Brain microvascular endothelial cell (primary cell): ENCODE measurements at places on chromosomes 7 and 10.
A peak's percentile ranks its signal among the peaks of the same experiment; 100 is the strongest.

- DNase-seq: no peak
Measured at GRCh38 chr7:92251181-92251580, 5.4 kb downstream of the ANKIB1 start.

- peak; percentile 21 for DNase-seq
Measured at GRCh38 chr7:87920578-87920977, 13.5 kb upstream of the ADAM22 start.

GRCh38 chr10:72244573-72245038 lies 28.5 kb upstream of the ASCC1 start:
- no peak for DNase-seq

DNA sequence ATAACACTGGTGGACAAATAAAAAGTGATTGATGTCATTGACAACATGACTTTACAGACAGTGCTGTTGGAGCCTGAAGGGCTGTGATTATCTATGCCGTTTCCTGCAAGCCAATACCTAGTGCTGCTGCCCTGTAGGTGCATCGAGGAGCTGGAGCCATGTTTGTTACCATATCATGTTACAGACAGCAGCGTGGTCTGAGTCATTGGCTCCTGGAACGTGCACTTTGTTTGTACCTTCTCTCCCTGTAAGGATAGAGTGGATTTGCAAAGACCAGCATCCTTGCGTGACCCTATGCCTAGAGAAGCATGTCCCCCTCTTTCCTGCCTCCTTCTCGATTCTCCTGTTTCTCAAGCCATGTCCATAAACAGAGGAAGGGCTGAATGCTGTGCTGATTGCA lies 597.2 kb downstream of the TYW1 start:
- DNase-seq: no peak

DNA sequence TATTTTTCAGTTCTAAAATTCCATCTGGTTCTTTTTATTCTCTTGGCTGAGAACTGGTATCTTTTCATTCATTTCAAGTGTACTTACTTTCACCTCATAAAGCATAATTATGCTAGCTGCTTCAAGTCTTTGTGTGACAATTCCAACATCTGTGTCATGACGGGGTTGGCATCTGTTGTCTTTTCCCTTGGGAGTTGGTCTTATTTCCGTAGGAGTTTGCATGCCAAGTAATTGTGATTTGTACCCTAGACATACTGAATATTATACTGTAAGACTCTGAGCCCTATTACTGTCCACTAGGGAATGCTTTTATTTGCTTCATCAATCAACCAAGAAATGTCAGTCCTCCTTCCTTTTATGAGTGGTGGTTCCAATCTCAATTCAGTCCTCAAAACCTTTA lies 24.6 kb upstream of the HUS1 start:
- no peak for DNase-seq

DNA sequence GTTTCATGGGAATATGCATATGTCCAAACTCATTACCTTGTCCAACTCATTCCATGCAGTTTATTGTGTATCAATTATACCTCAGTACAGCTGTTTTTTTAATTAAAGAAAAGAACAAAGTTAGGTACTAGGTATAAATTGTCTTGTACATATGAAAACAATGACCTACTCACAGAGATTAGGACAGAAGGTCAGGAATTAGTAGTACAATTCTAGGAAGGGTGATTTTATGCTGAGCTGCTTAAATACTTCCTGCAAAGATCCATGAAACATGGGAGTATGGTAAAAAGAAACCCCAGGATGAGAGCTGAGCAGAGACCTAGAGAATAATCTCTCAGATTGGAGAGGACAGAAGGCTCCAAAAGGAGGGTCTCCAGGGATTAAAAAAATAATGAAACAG lies 13.8 kb upstream of the KDM7A start:
- no peak for DNase-seq

DNA sequence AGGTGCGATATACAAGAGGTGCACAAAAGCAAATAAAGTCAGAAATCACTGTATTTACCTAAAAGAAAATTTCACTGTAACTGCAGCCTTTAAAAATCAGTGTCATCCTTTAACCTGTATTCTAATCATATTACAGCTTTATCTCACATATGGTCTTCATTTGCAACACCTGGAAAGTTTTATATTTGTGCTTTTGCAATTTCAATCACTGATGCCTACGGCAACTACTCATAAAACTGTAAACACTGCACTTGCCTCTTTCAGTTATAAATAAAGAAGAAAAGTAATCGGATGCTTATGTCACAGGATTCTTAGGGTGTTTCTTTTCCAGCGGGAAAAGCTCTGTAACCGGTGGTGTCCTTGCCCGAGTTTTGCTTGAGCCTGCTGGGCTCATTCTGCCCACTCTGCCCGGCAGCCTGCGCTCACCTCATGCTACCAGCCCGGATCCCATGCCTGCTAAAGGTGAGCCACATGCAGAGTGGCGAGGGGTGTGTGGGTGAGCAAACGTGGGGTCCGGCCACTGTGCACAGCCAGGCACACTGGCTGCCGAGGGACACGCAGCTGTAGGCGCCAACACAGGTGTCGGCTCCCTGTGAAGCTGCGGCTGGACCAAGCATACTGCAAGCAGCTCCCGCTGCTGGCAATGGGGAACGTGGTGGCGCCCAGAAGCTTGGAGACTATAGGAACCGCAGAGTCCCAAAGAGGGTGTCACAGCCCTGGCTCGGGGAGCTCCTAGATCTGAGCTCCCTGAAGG lies 56.3 kb upstream of the ABCB5 start:
- no peak for DNase-seq

DNA sequence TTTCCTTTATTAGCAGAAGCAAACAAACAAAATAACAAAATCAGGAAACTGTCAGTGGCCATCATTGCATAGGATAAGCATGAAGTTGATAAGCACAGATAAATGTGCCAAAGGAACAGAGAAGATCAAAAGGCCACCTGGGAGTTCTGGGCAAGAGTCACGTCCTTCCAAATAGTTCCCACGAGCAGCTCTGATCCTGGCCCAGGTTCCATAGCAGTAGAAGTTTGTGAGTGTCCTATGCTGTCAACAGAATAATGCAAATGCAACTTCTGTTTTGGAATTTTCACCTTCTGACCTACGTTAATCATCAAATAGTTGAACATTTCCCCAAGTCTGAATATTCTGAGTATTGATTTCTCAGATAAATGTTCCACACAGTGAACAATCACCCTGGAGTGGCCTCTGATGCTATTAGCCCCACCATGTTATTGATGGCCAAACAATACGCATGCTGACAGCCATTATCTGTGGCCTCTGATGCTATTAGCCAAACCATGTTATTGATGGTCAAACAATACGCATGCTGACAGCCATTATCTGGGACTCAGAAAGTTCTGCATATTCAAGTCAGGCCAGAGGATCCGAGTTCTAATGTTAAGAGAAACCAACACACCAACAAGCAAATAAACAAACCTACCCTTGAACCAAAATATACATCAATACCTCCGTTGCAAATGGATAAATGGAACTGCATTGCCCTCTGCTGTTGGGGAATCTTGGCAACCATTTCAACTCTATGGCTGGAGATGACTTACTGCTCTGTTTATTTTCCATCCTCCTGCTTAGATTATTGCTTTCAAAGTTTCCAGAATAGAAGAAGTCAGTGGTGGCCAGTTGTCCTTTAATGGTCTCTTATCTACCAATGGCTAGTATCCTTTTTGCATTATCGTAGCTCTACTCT lies 63.3 kb downstream of the MRC1 start:
- DNase-seq: peak; percentile 6

DNA sequence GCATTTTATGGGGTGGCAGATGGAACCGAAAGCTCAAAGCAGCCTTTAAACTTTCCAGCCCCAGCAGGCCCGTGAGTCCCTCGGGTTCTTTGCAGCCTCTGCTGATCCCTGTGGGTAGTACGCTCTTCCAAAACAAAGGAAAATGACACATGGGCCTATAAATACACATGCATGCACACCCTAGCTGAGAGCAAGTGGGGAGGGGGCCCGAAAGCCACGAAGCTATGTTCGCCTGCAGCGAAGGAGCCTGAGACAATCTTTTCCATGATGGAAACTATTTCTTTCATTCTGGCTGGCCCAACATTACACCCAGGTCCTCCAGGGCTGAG lies 32.2 kb downstream of the CALML5 start:
- no peak for DNase-seq

DNA sequence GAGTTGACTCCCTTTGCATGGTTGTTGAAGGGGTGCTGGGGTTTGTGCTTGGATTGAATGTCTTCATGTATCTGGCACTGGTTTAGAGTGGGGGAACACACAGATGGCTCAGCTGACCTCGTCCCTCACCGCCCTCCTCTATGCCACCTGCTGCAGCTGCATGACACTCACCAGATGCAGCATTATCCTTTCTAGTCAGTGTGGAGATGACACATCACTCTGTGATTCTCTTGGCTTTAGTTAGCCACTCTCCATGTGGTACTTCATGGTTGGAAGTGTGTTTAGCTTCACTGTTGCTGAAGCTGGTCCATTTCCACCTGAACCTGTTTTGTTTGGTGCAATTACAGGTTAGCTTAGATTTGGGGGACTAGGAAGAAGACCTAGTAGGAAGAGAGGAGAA lies 56.3 kb upstream of the BMPER start:
- no peak for DNase-seq

- DNase-seq: peak; percentile 94
Measured at GRCh38 chr7:138226001-138226476, 149.8 kb downstream of the AKR1D1 start.

DNA sequence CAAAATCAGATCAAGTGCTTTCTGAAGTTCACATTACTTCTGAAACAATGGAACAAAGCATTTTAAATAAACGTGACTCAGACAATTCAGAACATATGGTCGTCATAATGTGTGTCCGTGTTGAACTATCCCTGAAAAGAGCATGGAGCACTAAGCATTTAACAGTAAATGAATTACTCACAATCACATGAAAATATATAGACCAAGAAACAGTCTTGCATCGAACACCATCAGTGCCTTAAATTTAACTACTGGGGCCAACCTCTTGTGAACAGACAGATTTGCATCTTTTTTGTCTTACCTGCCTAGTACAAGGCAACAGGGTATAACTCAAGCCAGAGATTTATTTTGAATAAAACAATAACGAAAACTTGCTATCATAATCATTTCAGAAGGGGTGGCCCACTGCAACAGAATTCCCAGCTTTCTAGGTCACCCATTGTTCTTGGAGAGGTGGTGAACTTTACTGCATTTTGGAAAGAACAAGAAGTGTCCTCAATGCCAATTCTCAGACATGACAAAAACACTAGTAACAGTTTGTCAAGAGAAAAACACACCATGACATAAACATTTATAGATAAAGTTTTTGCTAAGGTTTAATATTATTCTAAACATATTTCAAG lies 293.5 kb downstream of the SFMBT2 start:
- DNase-seq: no peak

GRCh38 chr10:62147425-62147824 lies 121.2 kb downstream of the RTKN2 start:
- no peak for DNase-seq

GRCh38 chr10:75922435-75922834 lies 491.0 kb downstream of the LRMDA start:
- no peak for DNase-seq

DNA sequence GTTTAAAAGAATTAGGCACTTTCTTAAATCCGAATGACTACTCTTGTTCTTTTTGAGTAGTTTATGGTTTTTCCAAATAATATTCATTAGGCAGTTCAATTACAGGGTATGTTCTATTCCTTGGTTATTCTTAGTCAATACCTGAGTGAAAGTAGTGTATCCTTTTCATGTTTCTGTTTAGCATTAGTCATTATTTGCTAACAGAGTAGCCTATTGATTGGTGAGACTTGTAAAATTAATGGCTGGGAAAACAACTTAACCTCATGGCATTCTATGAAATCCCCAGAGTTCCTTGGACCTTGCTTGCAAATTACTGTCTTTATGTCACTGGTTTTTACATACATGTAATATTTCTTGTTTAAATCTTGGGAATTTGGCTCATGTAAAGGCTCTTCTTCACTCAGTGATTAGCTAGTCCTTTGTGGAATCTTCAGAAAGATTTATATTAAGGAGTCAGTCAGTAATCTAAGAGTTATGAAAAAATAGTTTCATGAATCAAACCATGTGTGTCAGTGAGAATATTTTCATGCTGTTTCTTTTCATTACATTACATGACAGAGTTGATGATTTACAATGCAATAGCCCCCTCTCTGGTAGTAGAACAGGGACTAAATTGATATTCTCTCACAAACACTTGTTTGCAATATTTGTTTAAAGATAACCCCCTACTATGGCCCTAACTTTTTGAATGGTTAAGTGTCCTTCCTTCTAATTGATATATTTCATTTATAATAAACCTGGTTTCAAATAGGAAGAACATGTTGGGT lies 81.5 kb upstream of the LRRTM3 start:
- DNase-seq: no peak

DNA sequence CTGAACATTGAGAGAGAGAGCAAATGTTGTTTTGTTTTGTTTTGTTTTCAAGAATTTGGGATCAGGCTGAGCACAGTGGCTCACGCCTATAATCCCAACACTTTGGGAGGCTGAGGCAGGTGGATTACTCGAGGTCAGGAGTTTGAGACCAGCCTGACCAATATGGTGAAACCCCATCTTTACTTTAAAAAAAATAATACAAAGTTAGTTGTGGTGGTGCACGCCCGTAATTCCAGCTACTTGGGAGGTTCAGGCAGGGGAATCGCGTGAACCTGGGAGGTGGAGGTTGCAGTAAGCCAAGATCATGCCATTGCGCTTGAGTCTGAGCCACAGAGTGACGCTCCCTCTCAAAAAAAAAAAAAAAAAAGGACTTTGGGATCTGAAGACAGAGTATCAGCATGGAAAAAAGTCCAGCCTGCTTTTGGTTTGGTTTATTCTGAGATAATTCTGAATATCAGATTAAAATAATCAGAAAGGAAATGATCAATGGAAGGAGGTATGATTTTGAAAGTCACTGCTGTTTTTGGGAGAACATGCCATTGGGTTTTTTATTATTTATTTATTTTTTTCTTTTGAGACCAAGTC lies 1.9 kb upstream of the ITIH2 start:
- no peak for DNase-seq

DNA sequence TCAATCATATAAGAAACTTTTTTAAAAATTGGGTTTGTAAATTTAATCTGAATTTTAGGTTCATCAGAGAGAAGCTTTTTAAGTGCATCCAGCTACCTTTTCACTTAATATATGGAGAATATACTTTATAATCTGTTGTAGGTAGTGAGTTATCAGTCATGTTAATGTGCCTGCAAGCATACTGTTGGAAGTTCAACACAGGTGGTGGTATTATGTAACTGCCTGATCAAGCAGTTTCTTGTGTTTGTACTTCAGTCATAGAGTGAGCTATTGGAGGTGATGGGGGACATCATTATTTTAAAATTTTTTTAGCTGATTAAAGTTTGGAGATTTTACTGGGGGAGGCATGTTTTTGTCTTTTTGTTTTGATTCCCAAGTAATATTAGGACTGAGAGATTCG lies 2.5 kb downstream of the TNKS2 start:
- no peak for DNase-seq

- no peak for DNase-seq
Measured at GRCh38 chr10:108911814-108912541, 1011.3 kb downstream of the XPNPEP1 start.

DNA sequence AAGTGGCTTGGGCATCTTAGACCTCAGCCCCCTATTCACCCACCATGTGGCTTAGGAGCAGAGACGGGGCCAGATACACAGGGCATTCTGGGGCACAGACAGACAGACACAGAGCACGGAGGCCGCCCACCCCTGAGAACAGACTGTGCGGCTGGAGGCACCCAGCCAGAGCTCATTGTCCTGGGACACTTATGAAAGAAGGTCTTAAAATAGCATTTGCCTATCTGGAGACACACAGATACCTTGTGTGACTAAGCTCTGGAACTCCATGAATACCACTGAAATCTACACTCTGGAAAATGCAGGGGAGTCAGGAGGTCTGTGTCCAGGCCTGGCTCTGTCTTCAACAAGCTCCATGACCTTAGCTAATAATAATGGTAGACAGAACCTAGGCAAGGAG lies 41.4 kb upstream of the ADO start:
- DNase-seq: no peak

GRCh38 chr7:8747338-8747737 lies 313.9 kb downstream of the NXPH1 start:
- DNase-seq: no peak
